ENCODE measurements at places on chromosomes 13 and 19.

DNA sequence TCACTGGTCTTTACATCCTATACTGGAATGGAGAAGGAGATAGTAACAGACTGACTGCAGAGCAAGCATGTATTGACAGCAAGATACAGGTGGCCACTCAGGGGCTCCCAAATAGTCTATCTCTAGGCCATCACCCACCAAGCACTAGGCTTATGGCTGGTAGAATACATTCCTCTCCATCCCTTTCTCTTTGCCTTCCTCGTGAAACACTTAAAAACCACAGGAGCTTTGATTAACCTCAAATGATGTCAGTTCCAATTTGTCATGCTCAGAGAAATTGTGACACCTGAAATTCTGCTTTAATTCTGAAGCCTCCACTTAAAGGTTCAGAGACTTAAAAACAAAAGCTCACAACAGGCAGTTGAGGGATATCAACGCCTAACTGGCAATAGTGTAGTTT is 17.2 kb downstream of the ENOX1 start:
- DNase-seq, result no peak

- no peak for DNase-seq
These were observed 728.4 kb downstream of the SLITRK1 start for GRCh38 chr13:83153848-83154247.

- no peak for DNase-seq
These were observed 1248.1 kb upstream of the PCDH20 start for GRCh38 chr13:62663767-62664166.

GRCh38 chr19:36986131-36986530 is 70.0 kb downstream of the ZNF568 start:
- DNase-seq, result no peak

GRCh38 chr19:10896851-10897526 is 25.6 kb downstream of the CARM1 start:
- no peak for DNase-seq

GRCh38 chr13:52127783-52128702 is 830 bp downstream of the NEK5 start:
- DNase-seq, result peak; percentile 12

DNA sequence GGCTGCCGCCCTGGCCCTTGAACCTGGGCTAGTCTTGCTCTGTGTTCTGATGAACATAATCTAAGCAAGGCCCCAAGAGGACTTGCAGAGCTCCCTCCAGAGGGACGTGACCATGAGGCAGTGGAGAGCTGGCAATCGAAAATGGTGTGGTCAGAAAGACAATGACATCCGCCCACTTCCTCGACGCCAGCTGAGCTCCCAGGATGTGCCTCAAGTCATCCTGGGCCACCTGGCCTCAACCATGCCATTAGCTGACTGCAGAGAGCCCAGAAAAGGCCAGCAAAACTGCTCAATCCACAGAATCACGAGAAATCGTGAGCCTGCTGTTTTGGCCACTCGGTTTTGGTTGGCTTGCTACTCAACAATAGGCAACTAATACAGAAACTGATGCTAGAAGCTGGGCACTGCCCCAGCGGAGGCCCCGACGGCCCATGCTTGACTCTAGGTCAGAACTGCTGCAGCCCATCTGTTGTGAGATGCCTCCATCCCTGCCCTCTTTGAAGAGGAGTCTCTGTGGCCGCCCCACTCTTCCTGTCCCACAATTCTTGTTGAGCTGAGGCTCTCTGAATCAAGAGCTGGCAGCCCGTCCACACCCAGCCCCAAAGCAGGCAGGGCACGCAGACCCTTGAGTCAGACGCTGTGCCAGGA is 53.3 kb downstream of the STK24 start:
- DNase-seq, result no peak

DNA sequence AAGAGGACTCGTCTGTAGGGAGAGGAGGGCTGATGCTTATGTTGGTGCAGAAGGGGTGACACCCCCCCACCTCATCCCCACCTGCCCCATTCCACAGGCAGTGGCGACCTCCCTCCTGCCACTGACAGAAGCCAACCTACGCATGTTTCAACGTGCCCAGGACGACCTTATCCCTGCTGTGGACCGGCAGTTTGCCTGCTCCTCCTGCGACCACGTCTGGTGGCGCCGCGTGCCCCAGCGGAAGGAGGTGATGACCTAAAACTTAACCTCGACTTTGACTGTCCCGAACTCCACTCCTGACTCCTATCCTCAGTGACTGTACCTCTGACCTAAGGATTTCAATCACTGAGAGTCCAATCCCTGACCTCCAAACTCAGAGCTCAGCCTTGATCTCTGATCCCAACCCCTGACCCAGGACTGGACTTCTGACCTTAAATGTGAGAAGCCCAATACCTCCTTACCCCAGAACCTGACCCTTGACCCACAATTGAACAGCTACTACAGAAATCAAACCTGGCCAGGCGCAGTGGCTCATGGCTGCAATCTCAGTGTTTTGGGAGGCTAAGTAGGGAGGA is 3.8 kb downstream of the SHFL start:
- no peak for DNase-seq

GRCh38 chr19:2270423-2271233 is 11.3 kb downstream of the PEAK3 start:
- DNase-seq, result peak; percentile 62

DNA sequence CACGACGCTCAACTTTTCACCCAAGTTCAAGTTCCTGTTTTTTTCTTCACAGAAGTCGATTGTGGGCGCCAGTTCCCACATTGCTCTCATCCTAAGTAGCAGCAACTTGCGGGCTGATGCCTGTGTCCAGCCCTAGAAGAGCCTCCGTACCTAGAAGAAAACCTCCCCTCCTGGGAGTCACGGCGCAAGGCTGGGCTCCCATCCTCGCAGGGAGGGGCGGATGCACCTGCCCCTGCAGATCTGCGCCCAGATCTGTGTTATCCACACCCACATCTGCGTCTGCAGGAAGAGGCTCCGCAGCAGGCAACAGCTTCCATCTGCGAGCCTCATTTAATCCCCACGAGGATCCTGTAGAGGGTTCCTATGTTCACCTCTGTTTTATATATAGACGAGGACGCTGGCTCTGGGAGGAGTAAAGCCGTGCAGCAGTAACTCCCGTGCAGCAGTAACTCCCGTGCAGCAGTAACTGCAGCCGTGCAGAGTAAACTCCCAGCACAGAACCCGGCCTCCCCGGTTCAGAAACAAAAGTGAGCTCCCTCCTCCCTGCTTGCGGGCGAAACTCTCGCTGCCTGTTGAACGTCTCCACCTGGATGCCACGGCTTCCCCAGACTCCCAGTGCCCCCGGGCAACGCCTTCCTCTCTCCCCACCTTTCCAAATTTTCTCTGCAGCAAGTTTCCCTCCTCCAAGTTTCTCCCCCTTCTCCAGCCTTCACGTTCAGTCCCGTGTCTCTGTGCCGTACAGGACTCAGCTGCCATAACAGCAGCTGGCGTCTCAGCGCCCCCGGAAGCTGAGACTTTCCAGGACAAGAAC is 23.5 kb upstream of the LAIR1 start:
- DNase-seq, result peak; percentile 5

DNA sequence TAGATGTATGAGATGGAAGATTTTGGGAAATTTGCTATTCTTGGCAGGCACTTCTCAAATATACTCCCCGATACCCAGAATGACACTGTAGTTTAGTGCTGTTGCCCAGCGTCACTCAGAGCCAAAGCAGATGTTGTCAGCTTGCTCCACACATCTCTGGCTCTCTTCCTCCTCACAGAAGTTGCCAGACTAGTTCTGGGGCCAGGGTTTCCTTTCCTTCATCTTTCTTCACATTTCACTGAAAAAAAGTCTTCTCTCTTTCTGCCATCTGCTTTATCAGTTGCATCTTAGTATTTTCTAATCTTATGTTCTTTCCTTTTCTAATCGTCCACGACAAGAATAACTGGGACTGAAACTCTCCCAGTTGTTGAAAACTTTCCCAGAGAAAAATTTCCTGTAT is 251.4 kb downstream of the RGCC start:
- DNase-seq, result no peak

GRCh38 chr19:41626877-41627276 is at the start of gene CEACAM4:
Gene CEACAM4 (minus strand): TSS chr19:41627074. CDS start chr19:41626963, 111 bp downstream.
- no peak for DNase-seq

DNA sequence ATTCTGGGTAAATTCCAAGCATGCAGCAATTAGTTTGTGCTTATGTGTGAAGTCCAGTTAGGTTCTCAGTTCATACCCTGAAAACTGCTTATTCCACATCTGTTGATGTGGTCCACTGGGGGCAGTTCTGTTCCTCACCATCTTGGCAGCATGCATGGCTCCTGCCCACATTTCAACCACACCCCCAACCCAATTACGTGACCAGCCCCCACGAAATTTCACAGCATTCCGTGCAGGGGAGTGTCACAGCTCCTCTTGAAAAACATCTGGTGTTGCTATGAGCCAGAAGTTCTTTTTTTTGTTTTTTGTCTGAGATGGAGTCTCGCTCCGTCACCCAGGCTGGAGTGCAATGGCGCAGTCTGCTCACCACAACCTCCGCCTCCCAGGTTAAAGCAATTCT is 9.1 kb upstream of the ERVK3-1 start:
- no peak for DNase-seq

DNA sequence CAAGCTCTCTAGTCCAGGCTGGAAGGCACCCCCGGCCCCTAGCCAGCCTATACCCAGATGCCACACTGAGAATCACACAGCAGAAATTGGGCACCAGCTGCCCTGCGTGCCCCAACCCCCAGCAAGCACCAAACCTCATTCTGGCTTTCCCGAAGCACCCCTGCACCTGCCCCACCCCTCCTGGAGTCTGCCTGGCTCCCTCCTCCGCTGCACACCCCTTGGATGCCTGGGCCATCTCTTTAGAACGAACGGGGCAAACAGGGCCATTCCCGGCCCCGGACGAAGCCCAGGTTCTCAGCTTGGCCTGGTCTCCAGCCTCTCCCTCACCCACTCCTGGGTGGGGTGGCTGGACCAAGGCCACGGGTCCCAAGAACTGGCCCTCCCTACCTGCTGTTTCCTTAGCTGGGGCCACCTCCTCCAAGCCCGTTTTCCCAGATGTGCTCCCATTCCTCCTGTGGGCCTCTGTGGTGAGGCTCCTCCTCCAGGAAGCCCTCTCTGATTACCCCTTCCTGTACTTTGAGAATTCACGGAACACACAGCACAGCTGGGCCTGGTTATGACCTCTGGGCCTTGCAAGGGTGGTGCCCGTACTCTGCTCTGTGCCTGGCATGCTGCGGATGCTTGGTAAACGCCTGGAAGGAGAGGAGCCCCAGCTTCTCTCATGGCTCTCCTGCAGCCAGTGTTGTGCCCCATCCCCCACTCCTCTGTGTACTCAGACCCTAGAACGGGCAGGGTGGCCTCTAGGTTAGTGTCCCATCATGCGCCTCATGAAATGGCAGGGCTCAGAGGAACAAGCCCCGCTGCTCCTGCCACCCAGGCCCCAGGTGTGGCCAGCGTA is 21.4 kb downstream of the CEBPG start:
- no peak for DNase-seq

GRCh38 chr13:80262051-80262695 is 78.8 kb downstream of the SPRY2 start:
- no peak for DNase-seq

DNA sequence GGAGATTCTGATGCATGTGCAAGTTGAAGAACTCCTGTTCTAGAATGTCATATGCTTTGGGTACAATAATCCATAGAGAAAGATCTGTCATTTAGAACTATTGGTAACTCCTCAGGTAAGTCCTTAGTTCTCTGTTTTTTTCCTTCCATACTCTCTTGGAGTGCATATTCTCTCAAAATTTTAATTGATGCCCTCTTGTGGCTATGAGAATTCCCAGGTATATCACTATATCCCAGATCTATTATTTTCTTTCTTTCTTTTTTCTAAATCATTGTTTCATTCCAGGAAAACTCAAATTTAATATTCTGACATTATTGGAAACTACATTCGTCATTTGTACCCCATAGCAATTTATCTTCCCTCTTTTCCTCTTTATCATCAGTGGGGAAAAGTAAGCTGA is 485.4 kb downstream of the KLF5 start:
- DNase-seq, result no peak

- DNase-seq, result no peak
These were observed 846 bp downstream of the RPL13A start for GRCh38 chr19:49488046-49488862.

- no peak for DNase-seq
These were observed 4.3 kb downstream of the CD209 start for GRCh38 chr19:7742991-7743390.

DNA sequence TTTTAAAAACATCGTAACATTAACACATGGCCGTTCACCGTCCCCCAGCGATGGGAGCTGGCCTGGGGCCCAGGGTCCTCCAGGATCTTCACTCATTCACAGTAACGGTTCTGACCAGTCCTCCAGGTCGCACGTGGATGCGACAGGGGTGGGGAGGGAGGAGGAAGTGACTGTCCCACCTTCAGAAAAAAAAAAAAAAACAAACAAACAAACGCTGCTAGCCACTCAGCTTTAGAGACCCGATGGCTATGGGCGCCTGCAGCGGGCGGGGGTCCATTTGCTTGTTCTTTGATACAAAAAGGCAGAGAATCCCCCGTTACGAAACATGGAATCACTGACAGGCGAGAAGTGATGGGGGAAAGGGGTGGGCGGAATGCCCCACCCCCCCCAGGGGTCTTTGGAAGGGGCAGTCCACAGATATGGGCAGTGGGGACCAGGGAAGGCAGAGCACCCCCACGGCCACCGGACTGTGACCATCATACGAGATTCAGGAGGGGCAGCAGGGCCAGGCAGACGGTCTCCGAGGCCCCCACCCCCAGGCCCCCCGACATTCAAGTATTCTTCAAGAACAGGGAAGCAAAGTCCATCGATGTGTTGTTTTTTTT is 13.3 kb downstream of the MKNK2 start:
- DNase-seq, result no peak

- no peak for DNase-seq
These were observed 26.0 kb downstream of the NAXD start for GRCh38 chr13:110641055-110642015.

DNA sequence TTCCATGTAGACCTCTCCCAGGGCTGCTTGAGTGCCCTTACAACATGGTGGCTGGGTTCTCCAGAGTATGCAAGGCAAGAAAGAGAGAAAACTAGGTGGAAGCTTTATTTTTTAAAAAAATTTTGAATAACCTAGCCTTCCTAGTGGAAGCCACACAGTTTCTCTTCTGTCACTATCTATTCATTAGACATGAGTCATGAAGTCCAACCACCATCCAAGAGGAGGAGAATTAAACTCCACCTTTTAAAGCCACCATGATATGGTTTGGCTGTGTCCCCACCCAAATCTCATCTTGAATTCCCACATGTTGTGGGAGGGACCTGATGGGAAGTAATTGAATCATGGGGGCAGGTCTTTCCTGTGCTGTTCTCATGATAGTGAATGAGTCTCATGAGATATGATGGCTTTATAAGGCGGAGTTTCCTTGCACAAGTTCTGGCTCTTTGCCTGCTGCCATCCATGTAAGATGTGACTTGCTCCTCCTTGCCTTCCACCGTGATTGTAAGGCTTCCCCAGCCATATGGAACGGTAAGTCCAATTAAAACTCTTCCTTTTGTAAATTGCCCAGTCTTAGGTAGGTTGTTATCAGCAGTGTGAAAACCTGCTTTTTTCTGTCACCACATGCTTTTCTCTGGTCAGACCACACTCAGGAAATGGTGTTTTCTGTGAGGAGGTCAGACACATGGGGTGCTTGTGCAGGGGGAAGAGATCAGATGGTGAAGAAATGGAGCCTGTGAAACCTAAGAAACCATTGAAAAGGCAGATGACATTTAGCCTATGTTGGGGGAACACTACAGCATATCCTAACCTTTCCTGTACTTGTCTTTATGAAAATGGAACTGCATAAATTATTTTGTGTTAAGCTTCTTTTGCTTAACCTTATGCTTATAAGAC is 57.7 kb downstream of the ANKRD10 start:
- DNase-seq, result no peak

GRCh38 chr13:110648146-110648819 is 32.9 kb downstream of the NAXD start:
- DNase-seq, result no peak

Measured in T-helper 22 cell (primary cell).